NB4 (cell line): ENCODE measurements at places on chromosomes 12 and 14.
A peak's percentile ranks its signal among the peaks of the same experiment; 100 is the strongest.

DNA sequence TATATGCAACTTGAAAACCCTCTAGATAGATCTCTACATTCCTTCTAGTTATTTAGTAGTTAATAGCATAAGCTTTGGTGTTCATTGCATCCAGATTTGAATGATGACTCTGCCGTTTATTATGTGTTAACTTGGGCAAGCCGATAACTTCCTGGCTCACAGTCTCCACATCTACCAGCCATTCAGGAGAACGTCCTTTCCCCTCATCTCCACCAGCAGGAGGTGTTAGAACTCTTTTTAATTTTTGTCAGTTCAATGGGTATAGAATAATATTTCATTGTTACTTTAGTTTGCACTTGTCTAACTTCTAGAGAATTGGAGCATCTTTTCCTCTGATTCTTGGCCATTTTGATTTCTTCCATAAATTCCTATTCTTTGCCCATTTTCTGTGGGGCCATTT is 30.0 kb upstream of the WSCD2 start:
- peak; percentile 38 for DNase-seq

DNA sequence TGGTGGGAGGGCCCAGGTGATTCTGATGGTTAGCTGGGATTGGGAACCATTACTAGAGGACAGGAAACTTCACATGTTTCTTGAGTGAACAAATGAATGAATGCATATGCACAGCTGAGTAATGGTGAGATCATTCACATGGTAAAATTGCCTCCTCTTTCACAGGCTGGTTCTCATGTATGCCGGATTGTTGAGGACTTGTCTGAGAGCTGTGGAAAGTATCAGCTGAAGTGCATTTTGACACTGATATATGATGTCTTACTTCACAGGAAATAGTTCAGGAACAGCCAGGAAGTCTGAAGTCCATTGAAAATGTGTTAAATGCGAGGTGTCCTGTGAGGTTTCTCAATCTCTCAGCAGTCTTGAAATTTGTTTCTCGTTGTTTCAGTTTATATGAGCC is 77.6 kb upstream of the DACT1 start:
- no peak for DNase-seq

GRCh38 chr14:64649383-64649998 is 54.7 kb upstream of the PLEKHG3 start:
- DNase-seq = peak; percentile 60

DNA sequence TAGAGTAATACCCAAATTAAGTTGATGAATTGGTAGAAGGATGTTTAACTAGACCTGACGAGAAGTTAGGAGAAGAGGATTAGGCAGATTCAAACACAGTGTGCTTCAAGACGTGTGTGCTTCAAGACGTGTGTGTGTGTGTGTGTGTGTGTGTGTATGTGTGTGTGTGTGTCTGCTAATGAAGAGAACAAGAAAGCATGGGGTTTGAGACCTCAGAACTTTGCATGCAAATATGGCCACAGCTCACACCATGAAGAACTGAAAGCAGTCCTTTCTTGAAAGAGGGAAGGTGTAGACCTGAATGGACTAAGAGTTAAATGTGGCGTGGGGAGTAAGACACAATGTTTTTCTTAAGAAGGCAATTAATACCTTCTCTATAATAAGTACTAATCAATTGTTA is 32.5 kb upstream of the SSPN start:
- DNase-seq = no peak

DNA sequence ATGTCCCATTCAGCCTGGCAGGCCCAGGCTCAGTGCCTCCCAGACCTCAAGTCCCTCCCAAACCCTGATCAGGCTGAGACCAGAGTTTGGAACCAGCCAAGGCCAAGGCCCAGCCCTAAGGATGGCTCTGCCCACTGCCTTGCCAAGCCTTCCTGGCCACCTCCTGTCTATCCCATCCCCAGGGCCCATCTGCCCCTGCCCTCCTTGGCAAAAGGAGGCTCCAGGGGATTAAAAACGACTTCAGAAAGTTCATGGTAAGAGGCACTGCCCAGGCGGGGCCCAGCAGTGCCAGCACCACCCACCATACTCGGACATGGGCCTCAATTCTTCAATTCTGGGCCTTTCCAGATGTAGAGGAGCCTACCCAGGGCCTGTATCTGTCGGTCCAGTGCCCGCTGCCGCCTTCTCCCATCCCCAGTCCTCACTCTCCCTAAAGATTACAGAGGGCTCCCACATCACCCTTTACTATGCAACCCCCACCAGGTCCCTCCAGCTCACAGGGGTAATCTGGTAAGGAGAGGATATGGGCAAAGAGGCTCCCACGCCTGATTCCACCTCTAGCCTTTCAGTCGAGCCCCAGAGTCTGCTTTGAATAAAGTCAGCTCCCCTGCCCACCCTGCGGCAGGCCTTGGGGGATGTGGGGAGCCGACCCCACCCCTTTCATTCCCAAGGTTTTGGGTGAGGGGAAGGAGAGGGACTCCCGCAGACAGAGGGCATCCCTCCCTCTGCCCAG is 932 bp downstream of the ADCY6 start:
- DNase-seq = no peak

DNA sequence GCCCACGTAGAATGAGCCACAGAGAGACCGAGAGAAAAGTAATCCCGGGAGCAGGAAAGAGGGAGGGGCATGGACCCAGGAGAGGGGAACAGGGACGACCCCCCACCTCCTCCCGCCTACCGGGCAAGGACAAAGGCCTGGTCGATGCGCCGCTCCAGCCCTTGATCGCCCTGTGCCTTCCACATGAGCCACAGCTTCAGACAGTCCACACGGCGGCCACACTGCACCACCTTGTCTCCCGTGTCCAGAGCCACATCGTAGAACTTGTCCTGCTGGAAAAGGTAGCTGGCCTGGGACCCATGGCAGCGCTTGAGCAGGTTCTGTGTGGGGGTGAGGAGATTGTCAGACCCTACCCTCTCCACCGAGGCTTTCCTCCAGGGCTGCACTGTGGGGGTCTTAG is 20.5 kb upstream of the ZNF740 start:
- DNase-seq = no peak

- no peak for DNase-seq
These were observed 110.2 kb downstream of the KTN1 start for GRCh38 chr14:55689981-55690871.

DNA sequence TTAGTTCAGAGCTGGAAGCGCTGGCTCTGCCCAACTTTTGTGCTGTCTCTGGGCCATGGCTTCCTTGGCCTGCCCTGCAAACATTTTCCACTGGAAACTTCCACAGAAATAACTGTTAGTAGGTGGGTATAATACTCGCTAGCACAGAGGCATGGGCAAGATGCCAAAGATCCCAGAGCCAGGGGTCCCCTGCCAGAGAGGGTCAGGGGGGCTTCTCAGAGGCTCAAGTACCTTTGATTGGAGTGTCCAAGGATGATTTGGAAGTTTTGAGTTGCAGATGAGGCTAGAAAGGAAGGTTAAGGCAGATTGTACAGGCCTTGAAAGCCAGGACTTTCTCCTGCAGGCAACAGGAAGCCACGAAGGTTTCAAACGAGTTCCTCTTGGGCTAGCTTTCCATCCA is 187.6 kb downstream of the DICER1 start:
- no peak for DNase-seq

GRCh38 chr12:62717643-62718042 is 217.3 kb downstream of the PPM1H start:
- no peak for DNase-seq

- DNase-seq = no peak
These were observed 30.1 kb downstream of the ANAPC7 start for GRCh38 chr12:110373425-110373824.

GRCh38 chr14:96047101-96047500 is 7.9 kb downstream of the C14orf132 start:
- no peak for DNase-seq

DNA sequence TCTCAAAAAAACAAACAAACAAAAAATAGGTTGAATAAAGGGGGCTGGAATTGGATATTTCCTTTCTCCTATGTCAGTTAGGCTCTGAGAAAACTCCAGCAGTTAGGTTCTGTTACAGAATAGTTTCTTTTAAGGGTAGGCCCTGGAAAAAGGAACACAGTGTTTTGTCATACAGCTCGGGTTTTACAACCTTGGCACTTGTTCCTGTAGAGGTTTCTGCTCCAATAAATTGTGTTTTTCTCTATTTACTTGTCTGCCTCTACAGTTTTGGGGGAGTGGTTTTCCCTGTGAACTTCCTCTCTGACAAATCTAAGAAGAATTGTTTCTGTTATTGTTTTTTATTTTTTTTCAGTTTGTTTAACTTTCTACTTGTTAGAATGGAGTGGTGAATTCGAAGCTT is 167.6 kb downstream of the ACSS3 start:
- peak; percentile 9 for DNase-seq

DNA sequence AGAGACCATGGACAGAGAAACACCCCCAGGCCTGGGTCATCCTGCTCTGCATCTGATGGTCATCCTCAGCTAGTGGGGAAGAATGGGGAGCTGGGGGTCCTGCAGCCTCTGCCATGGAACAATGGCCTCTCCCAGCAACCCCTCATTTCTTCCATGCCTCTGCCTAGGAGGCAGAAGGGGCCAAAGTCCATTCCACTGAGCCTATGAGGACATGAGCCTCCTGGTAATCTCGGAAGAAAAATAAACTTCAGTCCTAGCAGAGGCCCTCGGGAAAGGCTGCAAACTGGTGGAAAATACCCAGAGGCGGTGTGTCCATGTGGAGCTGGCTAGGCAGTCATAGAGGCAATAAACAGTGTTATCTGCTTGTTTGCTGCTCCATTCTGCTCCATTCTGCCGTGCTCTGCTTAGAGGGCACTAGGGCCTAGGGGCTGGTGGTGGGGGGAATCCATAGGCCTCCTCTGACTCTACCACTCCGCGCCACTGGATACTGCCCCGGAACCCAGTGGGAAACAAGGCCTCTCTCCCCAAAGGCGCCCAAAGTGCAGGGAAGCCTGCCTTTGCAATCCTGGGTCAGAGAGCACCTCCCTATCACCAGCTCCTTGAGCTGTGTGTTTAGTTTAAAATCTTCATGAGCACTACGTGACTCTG is 4.5 kb downstream of the PGF start:
- no peak for DNase-seq

- DNase-seq = no peak
These were observed 4.9 kb upstream of the ANKLE2 start for GRCh38 chr12:132766380-132767085.

DNA sequence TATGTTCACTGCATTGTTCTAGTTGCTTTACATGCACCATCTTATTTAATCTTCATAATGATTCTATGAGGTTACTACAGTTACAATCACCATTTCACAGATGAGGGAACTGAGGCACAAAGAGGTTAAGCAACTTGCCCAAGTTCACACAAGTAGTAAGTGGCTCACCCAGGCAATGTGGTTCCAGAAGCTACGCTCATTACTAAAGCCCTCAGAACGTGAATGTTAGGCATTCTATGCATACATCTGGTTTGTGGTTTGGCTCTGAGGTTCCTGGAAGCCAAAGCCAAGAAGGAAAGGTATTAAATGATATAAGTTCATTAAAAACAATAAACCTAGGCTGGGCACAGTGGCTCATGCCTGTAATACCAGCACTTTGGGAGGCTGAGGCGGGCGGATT is 14.4 kb upstream of the VRTN start:
- DNase-seq = no peak

DNA sequence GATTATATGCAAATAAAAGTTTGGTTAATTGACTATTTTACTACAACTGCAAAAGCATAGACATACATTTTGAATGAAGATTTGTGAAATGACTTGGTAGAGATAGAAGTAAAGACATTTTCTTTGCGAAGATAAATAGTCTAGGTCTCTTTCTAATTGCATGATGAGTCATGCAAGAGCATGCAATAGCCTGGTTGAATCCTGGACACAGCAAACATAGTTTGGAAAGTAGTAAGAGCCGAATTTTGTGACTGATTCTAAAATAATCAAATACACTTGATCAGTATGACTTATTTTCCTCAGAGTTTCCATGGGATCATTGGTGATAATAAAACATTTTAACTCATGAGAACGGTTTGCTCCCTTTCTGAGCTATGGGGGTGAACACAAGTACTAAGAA is 27.7 kb upstream of the CAND1 start:
- DNase-seq = no peak

DNA sequence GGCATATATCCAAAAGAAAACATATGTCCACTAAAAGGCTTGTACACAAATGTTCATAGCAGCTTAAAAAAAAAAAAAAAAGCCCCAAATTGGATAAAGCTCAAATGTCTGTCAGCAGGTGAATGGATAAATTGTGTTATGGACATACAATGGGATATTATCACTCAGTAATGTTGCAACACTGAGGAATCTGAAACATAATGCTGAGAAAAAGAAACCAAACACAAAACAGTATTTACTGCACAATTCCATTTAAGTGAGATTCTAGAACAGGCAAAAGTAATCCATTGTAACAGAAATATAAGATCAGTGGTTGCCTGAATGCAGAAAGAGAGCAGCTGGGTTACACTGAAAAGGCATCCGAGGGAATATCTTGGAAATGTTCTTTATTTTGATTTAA is 117.9 kb downstream of the SLC15A5 start:
- no peak for DNase-seq

GRCh38 chr12:77070800-77071449 is 5.6 kb upstream of the E2F7 start:
- DNase-seq = no peak

DNA sequence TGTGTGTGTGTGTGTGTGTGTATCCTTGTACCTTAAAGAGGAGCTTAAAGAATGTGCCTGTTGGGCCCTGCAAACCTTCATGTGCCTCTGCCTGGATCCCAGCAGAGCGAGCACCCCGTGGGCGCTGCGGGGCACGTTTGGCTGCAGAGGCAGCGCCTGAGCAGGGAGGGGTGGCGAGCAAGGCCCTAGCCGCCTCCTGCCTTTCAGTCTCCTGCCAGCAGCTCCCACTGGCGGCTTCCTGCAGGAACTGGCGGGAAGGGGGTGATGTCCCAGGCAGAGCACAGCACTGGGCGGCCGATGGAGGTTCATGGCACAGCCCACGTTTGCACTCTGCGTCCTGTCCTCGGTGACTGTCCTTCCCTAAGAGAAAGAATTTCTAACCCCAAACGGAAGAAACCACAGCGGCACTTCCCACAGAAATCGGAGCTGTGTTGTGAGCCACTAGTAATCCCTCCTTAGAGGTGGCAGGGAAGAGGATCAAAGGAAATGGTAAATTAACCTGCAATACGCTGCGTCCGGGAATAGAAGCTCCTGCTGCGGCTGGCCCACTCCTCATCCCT is 19.8 kb downstream of the ZBTB42 start:
- DNase-seq = no peak

GRCh38 chr12:10283027-10283426 is 24.6 kb upstream of the KLRD1 start:
- DNase-seq = no peak

- peak; percentile 53 for DNase-seq
These were observed 5.9 kb downstream of the GPR84 start for GRCh38 chr12:54358191-54358944.

GRCh38 chr12:16369156-16369555 is 21.7 kb downstream of the MGST1 start:
- DNase-seq = no peak

GRCh38 chr12:43760396-43760795 is 1.6 kb downstream of the IRAK4 start:
- DNase-seq = no peak

GRCh38 chr14:68685419-68686204 is 107.3 kb downstream of the ZFP36L1 start:
- DNase-seq = peak; percentile 87

GRCh38 chr14:24881116-24881893 is 168.6 kb downstream of the STXBP6 start:
- DNase-seq = no peak

GRCh38 chr14:32421781-32422180 is 92.7 kb downstream of the AKAP6 start:
- DNase-seq = no peak
